ENCODE measurements at places on chromosomes 6 and 20. TPM values are rescaled to one million over a fixed set of nuclear protein-coding genes. Genes with fewer than 3 reads are reported as not detected.

GRCh38 chr6:153167061-153167891, 36.2 kb upstream of the RGS17 start:
- no peak for DNase-seq

DNA sequence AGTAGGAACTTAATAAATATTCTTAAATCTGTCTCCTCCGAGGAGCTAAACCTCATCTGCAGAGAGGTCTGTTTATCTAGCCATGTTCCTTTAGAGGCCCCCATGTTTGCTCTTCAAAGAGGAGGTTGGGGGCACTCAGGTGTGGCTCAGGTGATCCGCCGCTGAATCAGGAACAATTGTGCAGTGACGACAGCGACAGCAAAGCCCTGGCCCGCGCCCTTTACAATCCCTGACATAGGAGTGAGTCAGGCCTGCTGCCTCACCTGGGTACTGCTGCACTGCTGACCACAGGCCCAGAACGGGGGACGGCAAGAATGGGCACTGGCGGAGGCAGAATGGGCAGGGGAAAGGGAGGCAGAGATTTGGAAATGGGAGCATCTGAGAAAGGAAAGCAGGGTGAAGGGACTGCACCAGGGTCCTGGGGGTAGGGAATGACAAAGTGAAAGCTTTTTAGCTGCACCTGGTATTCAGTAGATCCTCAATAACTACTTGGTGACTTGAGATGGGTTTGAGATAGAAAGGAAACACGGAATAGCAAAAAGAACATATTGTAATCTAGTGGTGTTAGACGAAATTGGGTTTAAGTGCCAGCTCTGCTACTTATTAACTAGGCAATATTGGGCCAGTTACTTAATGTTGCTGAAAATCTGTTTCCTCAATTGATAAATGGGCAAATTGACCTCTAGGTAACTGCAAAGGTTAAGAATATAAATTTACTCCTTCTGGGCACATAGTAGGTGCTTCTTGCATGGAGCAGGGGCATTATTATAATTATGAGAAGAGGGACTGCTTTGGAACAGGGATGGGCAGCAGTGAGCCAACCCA, 5.4 kb upstream of the IER3 start:
- no peak for DNase-seq

Gene HCK
- 1.8 TPM for polyA plus RNA-seq

Gene PXMP4
- 8.4 TPM for polyA plus RNA-seq

GRCh38 chr6:132568611-132569010, 1.5 kb upstream of the TAAR6 start:
- no peak for DNase-seq

GRCh38 chr6:8888468-8888867, 453.1 kb upstream of the SLC35B3 start:
- no peak for DNase-seq

DNA sequence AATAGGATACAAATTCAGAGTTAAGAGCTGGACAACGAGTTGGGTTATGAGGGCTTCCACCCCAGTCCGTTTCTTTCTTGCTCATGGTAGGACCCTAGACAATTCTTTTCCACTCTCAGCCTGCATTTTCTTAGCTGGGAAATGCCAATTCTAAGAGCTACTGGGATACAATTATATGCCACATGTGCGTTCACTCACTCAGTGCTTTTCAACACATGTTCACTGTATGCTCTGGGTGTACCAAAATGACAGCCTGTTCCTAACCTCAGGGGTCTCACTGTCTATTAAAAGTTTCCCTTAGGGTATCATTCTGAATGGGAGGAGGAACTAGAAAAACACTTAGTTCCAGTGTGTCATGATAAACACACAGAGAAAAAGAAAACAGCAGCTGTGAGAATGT, 505 bp upstream of the DEFB115 start:
- no peak for DNase-seq

Gene CLDN20
- 3.3 TPM for polyA plus RNA-seq

Gene C20orf202
- polyA plus RNA-seq = 0.43 TPM

Gene DSN1
- 28.8 TPM for polyA plus RNA-seq

DNA sequence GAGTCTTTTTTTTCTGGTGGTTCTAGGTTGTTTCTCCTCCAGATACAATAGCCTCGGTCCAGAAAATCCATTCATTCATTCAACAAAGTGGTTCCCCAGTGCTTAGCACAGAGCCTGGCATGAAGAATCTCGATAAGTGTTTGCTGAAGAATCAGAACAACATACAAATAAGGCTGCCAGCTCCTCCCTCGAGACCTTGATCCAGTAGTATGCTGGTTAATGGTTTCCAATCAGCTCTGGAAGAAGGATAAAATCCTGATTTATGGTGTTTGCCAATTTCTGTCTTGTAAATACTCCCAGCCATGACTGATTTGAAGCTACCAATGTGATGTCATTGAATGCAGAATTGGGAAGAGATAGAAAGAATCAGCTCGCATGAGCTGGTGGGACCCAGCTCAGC, 3.3 kb downstream of the HSPA12B start:
- no peak for DNase-seq

- DNase-seq = no peak
Observed at GRCh38 chr20:21714297-21715192, 9.1 kb downstream of the PAX1 start.

DNA sequence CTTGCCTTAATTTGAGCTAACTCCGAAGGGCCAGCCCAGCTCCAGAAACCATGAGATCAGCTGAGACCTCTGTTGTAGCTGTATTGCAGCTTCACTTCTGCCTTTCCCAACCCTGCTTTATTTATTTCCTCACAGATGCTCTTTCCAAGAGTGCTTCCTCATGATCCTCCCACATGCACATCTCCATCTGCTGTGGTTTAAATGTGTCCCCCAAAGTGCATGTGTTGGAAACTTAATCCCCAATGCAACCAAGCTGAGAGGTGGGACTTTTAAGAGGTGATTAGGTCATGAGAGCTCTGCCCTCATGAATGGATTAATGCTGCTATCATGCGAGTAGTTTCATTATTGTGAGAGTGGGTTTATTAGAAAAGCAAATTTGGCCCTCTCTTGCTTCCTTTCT, 164.4 kb upstream of the TAB2 start:
- no peak for DNase-seq

- DNase-seq = no peak
Observed at GRCh38 chr6:145415616-145416015, 319.7 kb downstream of the EPM2A start.

DNA sequence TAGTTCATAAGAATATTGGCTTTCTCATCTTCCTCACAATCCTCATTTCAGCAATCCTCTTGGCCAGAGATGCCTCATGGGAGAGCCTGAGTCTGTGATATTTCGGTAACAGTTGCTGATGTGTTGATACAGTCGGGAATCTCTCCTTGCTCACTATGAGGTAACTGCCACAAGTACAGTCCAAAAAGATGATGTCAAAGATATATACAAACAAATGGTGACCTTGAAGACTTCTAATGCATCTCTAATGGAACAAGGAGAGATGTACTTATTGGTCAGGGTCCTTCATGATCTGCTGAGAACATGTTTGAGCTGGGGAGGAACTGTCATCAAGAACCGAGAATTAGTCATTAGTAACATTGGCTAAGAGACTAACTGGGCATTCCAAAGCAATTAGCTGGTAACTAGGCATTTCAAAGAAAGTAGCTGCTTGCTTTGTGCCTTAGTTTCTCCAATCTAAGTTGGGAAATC, 56.1 kb downstream of the FILIP1 start:
- DNase-seq = no peak

DNA sequence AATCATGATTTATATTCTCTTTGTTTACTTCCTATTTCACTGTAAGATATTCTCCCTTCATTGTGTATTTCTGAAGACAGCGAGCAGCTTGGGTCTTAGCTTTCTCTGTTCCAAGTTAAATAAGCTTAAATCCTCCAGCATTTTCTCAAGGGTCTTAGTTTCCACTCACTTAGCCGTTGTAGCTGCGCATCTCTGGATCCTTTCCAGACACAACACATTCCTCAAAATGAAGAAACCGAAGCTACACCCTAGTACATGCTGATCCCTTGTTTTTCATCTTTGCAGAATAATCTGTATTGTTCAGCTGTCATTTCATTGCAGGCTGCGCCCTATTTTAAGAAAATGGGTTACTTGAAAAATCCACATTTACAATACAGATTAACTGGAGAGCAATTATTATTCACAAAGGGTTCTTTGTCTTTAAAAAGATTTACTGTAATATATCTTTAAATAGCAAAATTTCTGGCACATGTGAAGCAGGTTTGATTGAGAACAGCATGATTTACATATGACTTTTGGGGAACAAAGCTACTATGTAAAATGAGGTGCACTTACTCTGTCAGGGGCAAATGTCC, 375.8 kb downstream of the QKI start:
- DNase-seq = peak; percentile 20

Gene ANGPT4
- polyA plus RNA-seq = 0.22 TPM

Gene IER3
- polyA plus RNA-seq = 15.2 TPM

DNA sequence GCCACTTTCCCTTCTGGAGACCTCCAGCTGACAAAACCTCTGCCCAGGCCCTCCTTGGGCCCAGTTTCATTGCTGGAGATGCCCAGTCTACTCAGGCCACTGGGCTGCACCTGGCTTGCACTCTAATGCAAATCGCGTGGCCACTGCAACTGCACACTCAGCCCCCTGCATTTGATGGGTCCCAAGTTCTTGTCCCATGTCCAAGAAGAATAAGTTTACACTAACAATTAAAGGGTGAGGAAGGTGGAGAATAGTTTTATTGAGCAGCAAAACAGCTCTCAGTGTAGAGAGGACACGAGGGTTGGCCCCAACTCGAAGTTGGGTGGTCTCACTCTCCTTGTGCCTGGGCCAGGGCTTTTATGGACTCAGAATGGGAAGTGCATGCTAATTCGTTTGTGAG, 31.9 kb upstream of the THEMIS start:
- DNase-seq = no peak

Gene MMP24
- 1.8 TPM for polyA plus RNA-seq

All from left kidney (tissue), 8 donors.